Glutamatergic neuron (in vitro differentiated cells): ENCODE measurements at places on chromosomes 5 and 9. TPM values are rescaled to one million over a fixed set of nuclear protein-coding genes. Genes with fewer than 3 reads are reported as not detected.

Gene PCDHA5
- 11.8 TPM for total RNA-seq

Gene DBH
- 1.8 TPM for total RNA-seq

Gene CFAP90
- total RNA-seq, result not detected

Gene DRD1
- total RNA-seq, result not detected

Gene MZB1
- total RNA-seq, result not detected

Gene EXD3
- total RNA-seq, result 24.5 TPM

Gene FEM1C
- total RNA-seq, result 20.2 TPM

Gene FBP2
- total RNA-seq, result not detected

Gene CCNI2
- total RNA-seq, result 0.17 TPM

Gene TSSK1B
- total RNA-seq, result 0.54 TPM

Gene PCDHGA5
- 4.6 TPM for total RNA-seq

Gene CCDC192
- not detected for total RNA-seq

Gene PCDHGB4
- 40.8 TPM for total RNA-seq

Gene ZFYVE16
- 51.5 TPM for total RNA-seq

Gene FOXD1
- 2.8 TPM for total RNA-seq

Gene PCYOX1L
- 25.4 TPM for total RNA-seq

Gene STC2
- 14.0 TPM for total RNA-seq

Gene TEK
- total RNA-seq, result 1.0 TPM

Gene C1QTNF2
- 1.0 TPM for total RNA-seq

Gene CCL27
- 1.7 TPM for total RNA-seq

Gene CARTPT
- total RNA-seq, result not detected
